ENCODE measurements at places on chromosomes 5 and 9.

GRCh38 chr5:57538341-57538955, 55.8 kb upstream of the ACTBL2 start:
- peak; percentile 91 for DNase-seq

DNA sequence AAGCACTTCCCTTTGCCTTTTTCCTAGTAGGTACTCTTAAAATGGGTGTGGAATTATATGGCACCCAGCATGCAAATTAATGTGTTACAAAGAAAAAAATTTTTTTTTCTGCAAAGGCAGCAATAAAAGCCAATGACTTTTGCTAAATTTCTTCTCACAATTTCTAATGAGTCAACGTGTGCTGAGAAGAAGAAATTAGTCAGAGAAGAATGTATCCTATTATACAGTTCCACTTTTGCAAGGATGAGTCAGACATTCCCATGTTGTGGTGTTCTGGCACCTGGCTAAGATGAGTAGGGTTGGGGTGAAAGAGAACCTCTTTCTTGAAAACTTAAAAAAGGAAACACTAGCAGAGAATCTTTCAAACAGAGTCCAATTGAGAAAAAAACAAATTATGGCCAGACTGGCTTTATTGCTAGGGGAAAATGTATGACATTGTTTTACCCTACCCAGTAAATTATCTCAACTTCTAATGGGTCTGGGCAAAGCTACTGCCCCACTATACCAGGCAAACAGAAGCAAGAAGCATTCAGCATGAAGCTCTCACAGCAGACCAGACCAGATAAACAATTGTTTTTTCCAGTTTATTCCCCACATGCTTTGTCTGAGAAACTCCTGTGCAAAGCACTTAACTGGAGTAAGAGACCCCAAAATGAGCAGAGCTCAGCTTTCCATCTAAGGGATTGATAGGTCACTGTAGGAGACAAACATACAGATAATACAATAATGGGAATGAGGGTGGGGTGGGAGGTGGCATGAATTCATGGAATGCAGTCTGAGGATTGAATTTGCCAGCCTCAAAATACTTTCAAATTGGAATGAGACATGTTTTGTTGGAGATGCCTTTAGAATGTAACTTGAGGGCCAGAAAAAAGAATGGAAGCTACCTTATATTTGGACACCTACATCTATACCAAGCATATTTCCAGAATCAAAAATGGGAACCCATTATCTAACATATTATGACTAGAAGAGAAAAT, 220.8 kb upstream of the RFX3 start:
- DNase-seq = peak; percentile 99

- no peak for DNase-seq
These were observed 4.7 kb downstream of the KLF9 start for GRCh38 chr9:70409800-70410199.

DNA sequence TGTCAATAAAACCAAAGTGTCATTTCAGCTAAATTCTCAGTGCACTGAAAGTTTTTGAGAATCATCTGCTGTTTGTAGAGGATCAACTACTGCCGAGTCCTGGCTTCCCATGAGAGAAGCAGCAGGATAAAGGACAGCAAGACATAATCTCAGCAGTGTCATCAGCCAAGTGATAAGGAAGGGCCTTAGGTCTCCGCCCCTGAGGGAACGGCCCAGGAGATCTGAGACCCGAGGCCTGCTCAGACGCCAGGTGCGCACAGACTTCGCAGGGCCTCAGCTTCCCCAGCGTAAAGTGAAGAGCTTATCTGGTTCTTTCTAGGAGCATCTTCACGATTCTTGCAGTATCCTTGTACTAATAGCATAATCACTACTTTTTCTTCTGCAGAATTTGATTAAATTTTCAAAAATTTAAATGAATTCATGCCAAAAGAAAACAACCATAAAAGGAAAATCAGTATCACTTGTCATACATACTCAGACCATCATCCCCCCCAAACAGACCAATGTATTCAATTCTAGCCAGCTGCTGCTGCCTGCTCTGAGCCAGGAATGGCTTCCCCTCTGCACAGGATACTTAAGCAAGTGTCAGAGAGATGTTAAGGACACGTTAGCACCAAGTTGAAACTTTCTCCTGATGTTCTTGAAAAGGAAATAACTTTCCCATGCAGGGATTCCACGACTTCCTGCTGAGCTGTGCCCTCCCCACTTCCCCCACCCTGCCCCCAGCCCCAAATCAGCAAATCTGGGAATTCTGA, 2.2 kb downstream of the GFPT2 start:
- DNase-seq = no peak

DNA sequence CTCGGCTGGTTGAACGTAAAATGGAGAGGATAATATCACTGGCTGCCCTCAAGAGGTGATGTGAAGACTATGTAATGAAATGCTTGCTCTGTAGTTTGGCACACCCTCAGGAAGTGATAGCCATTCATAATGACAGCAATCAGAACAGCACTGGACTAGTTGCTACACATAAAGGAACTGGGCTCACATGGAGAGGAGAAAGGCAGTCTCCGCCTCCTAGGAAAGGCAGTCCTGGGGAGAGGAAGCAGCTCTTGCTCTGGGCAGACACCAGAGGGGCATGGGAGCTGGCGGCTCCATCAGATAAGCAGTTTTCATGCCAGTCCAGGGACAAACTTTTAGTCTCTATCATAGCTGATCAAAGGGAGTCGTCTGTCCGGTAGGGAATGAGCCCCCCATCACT, 46.9 kb downstream of the ARHGEF37 start:
- peak; percentile 25 for DNase-seq

- no peak for DNase-seq
These were observed 93.9 kb downstream of the SCAI start for GRCh38 chr9:125049212-125050049.
